ENCODE measurements at places on chromosomes 2 and 18.
A peak's percentile ranks its signal among the peaks of the same experiment; 100 is the strongest.

- DNase-seq: no peak
These were observed 54.0 kb upstream of the IMP4 start for GRCh38 chr2:130288467-130289403.

GRCh38 chr2:168396131-168396530 lies 59.9 kb upstream of the CERS6 start:
- no peak for DNase-seq

- no peak for DNase-seq
These were observed 310.7 kb downstream of the TNS1 start for GRCh38 chr2:217691920-217692666.

DNA sequence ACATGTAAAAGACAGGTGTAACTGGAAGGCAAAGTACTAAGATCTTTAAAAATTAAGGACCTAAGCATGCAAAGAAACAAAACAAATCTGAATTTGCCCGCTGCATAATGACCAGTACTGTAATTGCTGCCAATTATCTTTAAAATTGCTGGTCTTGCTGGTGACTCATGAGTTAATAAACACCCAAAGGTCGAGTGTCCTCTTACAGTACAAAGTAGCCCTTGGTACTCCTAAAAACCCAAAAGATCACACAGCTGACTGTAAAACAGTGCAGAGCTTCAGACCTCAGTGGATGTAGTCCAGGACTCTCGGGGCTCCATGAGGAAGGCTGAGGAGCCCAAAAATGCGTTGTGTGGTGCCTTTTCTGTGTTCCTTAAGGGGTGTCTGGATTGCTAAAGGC lies 308.7 kb downstream of the CNTNAP5 start:
- no peak for DNase-seq

DNA sequence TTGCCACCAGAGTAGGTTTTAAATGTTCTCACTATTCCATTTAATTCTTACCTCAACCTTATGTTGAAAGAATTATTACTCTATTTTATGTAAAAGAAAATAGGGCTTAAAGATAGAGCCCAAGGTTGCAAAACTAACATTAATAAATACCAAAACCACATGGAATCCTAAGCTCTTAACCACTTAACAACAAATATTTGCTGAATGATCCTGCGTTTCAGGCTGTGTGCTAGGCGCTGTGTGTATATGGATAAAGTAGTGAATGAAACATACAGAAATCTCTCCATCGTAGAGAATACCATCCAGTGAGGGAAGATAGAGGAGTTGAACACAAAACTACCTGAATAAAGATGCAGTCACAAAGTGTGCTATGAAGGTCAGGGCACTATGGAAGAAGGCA lies 485.1 kb downstream of the THSD7B start:
- no peak for DNase-seq

DNA sequence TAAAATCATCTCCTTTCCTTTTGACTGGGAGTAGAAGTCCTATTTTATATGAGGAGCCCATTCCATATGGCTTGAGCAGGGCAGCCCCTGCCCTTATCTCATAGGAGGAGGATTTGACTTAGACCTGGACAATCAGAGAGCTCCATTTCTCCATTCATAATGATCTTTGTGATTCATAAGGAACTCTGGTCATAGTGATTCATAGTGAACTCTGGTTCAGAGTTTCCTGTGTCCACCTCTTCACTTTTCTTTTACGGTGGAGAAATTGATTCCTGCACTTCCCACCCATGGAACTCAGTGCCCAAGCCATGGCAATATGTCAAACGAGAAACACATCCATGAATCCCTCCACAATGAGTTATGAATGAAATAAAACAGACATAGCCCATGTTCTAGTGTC lies 12.8 kb upstream of the MYO3B start:
- DNase-seq: no peak

- no peak for DNase-seq
These were observed 370.2 kb downstream of the NRXN1 start for GRCh38 chr2:50661682-50662081.

GRCh38 chr2:218022851-218023530 lies 20.2 kb upstream of the TNS1 start:
- no peak for DNase-seq

DNA sequence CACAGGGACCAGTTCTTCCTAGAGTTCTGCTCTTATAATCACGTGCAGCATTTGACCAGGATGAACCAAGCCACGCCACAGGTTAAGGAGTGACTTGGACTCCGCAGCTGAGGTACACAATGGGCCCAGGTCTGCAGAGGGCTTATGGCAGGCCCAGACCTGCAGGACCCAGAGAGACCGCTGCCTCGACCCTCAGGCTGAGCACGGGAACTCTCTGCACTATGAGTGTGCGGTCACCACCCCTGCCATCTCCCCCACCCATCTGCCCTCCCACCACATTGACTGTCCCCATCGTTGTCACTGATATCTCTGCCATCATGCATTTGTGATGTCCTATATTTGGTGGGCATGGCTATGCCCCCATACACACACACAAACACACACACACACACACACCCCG lies 45.7 kb upstream of the HPCAL1 start:
- no peak for DNase-seq

GRCh38 chr2:23381084-23381483 lies 3.9 kb upstream of the KLHL29 start:
- peak; percentile 44 for DNase-seq

DNA sequence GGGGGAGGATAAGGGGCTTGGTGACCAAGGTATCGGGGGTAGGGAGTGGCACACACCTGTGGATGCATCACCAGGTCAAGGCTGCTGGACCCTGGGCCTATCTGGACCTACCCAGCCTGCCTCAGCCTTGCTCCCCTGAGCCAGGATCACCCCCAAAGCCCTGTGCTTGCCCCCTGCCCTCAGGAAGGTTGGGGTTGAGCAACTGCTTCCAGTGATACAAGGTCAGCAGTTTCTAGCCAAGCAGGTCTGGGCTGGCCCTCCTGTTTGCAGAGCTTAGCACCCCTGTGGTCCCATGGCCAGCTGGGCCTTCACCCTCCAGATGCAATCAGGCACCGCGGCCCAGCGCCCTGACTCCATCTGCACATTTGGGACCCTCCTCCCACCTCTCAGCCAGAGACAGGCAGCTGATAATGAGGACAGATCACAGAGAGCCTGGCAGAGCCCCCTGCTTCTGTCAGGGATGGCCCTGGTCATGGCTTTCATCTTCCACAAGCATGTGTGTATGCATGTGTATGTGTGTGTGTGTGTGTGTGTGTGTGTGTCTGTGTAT lies 154.6 kb downstream of the TFCP2L1 start:
- no peak for DNase-seq

DNA sequence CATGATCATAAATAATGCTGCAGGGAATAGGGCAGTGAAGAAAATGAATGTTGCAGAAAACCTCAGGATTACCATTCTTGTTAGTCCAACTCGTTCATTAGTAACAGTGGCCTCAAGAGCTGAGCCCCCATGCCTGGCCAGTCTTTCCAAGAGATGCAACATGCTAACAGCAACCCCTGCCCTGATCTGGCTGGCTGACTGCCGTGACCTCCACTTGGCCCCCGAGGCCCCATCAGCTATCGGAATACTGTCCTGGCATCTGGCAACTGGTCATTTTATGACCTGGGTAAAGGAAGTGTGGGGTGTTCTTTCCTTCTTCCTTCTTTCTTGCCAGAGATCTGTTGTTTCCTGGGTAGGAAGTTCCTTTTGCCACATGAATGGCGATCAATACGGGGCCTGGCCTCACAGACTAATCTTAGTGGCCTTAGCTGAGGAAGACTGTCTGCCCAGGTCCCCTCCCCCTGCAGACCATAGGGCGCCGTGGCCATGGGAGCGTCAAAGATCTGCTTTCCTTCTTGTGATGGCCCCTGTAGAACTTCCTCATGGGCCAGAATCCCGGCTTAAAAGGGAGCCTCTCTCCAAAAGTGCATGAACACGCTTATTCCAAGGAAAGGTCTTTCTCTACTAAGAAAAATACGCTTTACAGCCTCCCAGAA lies 10.6 kb upstream of the TRABD2A start:
- no peak for DNase-seq

DNA sequence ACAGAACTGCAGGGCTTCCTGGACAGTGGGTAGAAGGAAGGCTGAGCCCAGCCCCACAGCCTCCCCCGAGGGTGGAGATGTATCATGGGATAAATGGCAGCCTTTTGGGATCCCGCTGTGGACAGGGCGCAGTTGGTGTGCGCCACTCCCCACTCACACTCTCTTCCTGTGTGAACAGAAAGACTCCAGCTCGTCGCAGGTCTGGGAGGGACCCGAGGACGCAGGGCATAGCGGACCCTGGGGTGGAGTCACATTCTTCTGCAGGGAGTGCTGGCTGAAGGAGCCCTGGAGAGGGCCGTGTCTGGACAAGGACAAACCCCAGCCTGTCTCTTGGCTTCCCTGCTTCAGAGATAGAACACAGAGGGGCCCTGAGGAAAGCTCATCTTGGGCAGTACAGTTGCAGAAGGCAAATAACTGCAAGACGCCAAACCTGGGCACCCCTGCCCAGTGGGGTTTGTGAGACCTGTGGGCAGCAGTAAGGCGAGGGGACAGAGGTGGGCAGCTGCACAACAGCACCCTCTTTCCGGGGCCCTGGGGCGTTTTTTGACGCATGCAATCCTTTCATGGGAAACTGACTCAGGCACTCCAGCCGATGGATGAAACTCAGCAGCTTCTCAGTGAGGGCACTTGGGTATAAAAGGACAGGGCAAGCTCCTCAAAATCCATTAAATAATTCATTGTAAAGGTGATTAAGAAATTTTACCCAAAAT lies 101.9 kb downstream of the USP40 start:
- DNase-seq: no peak

GRCh38 chr2:25960920-25961319 lies 21.4 kb downstream of the KIF3C start:
- no peak for DNase-seq

DNA sequence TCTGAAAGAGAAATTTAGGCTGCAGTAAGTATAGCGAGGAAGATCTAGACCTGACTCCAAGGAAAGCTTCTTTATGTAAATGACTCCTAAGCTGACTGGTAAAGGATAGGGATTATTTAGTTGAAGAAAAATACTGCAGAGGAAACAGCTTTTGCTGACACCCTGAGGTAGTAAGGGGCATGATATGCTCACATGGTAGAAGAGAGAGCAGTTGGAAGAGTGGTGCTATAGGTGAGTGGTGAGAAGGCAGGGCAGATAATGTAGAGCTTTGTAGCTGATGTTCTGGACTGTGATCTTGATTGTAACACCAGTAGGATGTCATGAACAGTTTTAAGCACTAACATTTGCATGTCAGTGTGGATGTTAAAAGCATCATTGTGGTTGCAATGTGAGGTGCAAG lies 639.1 kb upstream of the SLC39A10 start:
- DNase-seq: no peak

DNA sequence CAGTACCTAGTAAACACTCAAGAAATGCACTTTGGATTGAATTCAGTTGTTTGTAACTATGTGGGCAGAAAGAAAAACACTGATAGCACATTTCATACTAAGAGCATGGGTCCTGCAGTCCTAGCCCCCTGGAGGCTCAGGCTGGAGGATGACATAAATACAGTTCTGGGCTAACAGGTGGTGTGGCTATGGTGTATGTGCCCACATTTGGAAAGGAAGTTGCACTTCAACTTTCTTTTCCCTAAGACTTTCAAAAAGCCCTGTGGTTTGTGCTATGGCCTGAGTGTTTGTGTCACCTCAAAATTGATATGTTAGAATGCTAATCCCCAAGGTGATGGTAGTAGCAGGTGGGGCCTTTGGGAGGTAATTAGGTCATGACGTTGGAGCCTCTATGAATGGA lies 218.2 kb downstream of the CDCA7 start:
- no peak for DNase-seq

DNA sequence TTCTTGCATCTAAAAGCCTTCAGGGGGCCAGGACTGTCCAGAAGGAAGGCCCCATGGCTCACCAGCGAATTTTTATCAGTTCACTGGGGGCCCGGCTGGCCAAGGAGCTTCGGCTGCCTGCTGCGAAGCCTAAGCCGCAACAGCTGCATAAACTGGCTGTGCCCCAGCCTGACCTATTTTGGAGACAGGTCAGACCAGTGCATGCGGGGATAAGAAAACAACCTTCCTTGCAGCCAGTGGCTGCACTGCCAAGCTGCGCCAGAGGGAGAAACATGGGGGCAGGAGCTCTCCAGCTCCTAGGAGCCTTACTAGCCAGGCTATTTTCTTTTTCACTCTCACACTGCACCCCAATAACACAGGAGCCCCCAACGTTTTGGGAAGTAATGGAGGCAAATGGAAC lies 15.2 kb downstream of the PAX3 start:
- DNase-seq: no peak

GRCh38 chr2:168053676-168054075 lies 193.7 kb downstream of the STK39 start:
- no peak for DNase-seq

- DNase-seq: no peak
These were observed 44.9 kb upstream of the CYP1B1 start for GRCh38 chr2:38120829-38121228.

DNA sequence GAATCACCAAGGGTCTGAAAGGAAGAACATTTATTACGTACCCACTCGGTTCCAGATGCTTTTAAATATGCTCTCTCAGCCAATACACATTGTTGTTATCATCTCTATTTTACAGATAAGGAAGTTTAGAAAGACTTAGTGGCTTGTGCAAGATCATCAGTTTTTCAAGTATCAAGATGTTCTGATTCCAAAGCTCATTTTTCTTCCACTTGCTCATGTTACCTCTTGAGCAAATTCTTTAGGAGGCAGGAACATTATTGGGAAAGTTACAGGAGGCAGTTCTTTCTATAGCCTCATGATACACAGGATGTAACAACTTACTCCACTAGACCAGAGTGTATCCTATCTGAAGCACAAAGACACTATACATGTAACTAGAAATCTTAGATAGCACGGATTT lies 65.0 kb upstream of the MMADHC start:
- DNase-seq: no peak

DNA sequence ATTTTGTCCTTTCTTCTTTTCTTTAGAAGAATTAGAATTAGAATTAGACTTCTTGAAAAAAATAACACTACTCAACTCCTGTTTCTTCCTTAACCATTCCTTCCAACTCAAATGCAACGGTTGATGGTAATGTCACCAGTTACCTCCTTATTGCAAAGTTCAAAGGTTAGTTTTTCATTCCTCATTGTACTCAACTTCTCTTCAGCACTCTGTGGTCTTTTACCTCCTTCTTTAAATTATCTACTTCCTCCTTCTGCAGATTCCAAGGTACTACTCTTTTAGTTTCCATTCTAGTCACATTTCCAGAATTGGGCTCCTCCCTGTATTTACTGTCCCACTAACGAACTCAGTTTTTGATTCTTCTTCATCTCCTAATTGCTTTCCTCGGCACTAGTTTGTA lies 700.7 kb downstream of the SATB2 start:
- DNase-seq: no peak

GRCh38 chr2:157809212-157809611 lies 66.9 kb downstream of the ACVR1 start:
- no peak for DNase-seq

GRCh38 chr18:9494778-9495331 lies 19.5 kb downstream of the RALBP1 start:
- peak; percentile 56 for DNase-seq

GRCh38 chr18:46402945-46403344 lies 254.1 kb downstream of the LOXHD1 start:
- no peak for DNase-seq

GRCh38 chr2:205386109-205386508 lies 296.2 kb upstream of the NRP2 start:
- DNase-seq: no peak
